ENCODE measurements at places on chromosomes 4 and X.

- DNase-seq: no peak
Observed at GRCh38 chrX:28188526-28188925, 207.3 kb upstream of the DCAF8L1 start.

DNA sequence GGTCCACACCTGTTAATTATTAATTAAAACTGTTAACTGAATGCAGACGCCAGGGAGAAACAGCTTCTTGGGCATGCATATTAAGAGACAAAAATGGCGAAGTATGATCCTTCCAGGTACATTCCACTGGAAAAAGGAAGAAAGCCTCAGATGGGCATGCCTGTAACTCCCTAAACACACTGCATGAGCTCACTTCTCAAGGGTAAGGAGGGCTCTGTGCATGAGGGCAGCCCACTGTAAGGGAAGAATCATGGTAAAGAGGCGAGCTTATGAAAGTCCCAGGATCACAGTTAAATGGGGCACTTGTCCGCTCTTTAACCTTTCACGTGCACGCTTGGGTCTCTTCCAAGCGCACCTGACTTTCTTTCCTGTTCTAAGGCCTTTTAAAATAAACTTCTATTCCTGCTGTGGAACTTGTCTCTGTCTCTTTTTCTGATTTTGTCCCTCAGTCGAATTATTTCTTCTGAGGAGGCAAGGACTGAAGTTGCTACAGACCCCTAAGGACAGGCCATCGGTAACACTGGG lies 321.7 kb downstream of the PPP1R2C start:
- DNase-seq: no peak

- DNase-seq: no peak
Observed at GRCh38 chr4:170229006-170229405, 139.2 kb upstream of the AADAT start.

DNA sequence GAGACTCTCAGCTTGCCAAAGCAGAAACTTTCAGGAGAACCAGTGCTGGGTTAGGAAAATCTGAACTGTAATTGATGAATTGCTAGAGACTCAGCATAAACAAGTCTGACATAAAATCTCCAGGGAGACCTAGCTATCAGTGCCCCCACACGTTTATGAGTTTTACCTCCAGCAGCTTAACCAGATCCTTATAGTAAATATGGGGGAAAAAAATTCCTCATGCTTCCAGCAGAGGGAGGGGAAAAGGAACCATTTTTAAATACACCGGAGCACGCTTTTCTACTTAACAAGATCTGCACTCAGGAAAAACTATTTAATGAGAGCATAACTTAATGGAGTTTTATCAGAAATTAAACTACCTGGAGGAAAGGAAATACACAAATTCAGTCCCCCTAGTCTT lies 1040.7 kb upstream of the INTU start:
- no peak for DNase-seq

GRCh38 chr4:71827826-71828225 lies 43.9 kb upstream of the GC start:
- no peak for DNase-seq

GRCh38 chr4:109972786-109973528 lies 60.3 kb downstream of the EGF start:
- DNase-seq: no peak

- no peak for DNase-seq
Observed at GRCh38 chrX:23727206-23727605, 15.9 kb downstream of the ACOT9 start.

DNA sequence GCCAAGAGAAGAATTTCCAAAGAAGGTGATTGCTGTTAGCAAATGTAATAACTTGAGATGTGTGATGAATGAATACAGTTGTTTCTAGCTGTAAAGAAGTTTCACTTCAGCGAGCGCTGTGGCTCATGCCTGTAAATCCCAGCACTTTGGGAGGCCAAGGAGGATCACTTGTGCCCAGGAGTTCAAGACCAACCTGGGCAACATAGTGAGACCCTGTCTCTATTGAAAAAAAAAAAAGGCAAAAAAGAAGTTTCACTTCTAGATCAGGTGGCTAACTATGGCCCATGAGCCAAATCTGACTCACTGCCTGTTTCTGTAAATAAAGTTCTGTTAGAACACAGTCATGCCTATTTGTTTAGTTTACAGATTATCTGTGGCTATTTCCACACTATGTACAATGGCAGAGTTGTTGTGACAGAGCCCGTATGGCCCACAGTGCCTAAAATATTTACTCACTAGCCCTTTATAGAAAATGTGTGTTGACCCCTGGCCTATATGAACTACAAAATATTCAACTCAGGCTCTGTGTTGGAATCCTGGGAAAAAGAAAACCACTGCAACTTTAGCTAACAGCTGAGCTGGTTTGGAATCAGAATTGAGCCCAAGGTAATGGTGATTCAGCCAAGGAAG lies 54.1 kb upstream of the PRPS1 start:
- no peak for DNase-seq

DNA sequence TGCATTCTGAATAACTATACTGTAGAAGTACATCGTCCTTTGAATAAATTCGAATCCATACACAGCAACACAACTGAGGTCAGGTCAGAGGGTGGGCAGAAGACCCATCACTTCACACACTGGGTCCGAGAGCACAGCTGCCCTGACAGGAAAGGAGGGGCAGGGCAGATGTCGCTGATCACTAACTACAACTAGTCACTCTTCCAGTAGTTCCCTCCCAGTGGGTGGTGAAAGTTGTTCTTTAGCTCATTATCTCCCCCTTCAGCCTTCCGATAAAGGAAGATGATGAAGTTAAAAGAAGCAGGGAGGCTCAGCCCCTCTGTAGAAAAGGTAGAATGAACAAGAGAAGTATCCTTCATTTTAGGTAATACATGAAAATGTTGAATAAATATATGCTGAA lies 278.9 kb downstream of the INPP4B start:
- no peak for DNase-seq

GRCh38 chr4:1116838-1117237 lies 3.5 kb upstream of the RNF212 start:
- DNase-seq: no peak

DNA sequence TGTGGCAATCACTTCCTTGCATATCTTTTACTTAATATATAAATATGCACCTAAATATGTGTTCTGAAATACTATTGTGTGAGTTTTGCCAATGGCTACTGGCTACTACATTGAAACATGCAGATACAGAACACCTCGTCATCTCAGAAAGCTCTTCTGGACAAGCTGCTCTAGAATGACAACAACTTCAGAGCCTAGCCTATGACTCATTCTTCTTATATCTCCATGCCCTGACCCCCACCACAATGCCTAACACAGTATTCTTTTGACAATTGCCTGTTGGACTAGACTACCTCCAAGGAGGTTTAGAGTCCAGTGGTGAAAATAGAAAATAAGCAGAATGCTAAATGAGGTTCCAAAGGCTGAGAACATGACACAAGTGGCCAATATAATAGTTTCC lies 17.6 kb upstream of the DMP1 start:
- no peak for DNase-seq

GRCh38 chr4:24141836-24142235 lies 252.0 kb upstream of the PPARGC1A start:
- DNase-seq: no peak

GRCh38 chr4:26815706-26816105 lies 44.9 kb upstream of the STIM2 start:
- DNase-seq: no peak

DNA sequence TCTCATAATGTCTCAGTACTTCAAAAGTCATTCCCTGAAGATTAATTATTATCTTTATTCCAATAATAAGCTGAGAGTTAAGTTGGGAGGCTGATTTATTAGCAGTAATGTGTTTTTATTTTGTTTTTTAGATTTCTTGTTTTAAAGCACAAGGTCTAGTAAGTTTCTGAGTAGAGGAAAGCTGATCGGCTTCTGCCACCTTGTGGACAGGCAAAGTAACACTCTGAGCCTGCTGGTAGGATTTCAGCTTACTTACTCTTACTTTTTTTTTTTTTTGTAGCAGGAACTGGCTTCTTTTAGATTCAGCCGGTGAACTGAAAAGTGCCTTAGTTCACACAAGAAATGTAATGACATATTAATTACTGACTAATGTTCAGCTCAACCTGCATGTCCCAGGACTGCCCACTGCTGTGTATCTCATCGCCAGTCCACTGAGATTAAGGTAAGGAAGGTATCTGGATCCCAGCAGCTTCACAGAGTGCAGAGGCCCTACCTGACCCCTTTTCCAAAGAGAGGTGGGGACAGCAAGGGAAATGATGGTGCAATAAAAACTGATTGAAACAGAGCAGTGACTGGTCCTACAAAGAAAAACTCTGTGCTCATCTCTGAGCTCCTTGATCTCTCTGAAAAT lies 126.5 kb downstream of the ADGRA3 start:
- DNase-seq: peak; percentile 47

DNA sequence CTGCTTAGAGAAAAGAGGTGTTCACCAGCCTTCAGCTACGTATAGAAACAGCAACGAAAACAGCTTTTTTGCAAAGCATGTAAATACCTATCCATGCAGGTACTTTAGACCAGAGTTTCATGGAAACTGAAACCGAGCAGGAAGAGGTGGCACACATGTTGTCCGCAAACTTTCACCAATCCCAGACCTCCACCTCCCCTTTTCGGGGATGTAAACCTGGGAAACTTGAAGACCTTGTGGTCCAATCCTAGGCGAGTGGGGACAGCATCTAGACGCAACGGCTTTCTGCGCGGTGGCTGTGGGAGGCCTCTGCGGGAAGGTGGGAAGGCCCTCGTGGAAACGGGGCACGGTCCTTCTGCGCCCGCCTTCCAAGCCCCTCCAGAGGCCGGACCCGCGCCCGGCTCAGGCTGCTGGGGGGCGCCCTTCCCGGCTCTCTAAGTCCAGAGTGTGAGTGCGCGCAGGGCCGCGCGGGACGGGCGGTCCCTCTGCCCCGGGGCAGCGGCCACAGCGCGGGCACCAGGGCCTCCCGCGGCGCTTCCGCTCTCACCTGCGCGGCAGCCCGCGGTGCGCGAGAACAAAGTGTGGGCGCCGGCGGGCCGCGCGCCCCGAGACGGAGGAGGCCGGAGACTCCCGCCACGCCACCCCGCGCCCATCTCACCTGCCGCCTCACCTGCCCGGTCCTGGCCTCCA lies 830 bp upstream of the SHROOM2 start:
- peak; percentile 30 for DNase-seq

- no peak for DNase-seq
Observed at GRCh38 chrX:136227948-136228838, 23.0 kb downstream of the MAP7D3 start.

DNA sequence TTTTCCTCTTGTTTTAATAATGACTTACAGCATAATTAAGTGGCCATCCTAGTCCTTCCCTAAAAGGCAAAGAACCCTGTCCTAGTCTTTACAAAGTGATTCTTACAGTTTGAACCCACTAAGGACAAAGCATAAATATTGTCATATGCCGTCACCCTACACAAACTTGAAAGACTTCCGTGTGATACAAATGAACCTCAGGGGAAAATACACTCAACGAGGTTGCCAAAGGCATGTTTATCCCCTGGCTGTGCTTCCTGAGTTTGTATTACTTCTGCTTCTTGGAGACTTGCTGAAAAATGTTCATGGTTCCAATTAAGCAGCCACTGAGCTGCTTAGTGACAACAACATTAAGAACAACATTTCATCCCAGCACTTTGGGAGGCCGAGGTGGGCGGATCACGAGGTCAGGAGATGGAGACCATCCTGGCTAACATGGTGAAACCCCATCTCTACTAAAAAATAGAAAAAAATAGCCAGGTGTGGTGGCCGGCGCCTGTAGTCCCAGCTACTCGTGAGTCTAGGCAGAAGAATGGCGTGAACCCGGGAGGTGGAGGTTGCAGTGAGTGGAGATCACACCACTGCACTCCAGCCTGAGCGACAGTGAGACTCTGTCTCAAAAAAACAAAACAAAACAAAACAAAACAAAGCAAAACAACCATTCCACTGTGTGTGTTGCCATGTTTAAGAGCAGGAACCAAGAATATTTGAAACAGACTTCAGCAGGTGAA lies 16.2 kb downstream of the RASSF6 start:
- DNase-seq: no peak

DNA sequence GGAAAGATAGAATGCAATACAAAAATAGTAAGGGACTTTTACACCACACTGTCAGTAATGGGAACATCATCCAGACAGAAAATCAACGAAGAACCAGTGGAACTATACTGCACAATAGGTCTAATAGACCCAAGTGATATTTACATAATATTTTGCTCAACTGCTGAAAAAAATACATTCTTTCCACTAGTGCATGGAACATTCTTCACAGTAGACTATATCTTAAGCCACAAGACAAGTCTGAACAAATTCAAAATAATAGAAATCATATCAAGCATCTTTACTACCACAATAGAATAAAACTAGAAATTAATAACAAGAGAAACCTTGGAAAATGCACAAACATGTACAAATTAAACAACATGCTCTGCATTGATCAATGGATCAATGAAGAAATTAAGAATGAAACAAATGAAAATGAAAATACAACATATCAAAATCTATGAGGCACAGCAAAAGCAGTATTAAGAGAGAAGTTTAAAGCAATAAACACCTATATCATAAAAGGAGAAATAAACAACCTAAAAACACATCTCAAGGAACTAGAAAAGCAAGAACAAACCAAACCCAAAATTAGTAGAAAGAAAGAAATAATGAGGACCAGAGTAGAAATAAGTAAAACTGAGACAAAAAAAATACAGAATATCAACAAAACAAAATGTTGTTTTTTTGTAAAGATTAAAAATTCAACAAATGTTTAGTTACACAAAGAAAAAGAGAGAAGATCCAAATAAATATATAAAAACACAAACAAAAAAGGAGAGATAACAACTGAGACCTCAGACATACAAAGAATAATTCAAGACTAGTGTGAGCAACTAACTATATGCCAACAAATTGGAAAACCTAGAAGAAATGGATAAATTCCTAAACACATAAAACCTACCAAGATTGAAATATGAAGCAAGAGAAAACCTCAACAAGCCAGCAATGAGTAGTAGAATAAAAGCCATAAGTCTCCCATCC lies 51.5 kb upstream of the ANTXR2 start:
- DNase-seq: no peak

DNA sequence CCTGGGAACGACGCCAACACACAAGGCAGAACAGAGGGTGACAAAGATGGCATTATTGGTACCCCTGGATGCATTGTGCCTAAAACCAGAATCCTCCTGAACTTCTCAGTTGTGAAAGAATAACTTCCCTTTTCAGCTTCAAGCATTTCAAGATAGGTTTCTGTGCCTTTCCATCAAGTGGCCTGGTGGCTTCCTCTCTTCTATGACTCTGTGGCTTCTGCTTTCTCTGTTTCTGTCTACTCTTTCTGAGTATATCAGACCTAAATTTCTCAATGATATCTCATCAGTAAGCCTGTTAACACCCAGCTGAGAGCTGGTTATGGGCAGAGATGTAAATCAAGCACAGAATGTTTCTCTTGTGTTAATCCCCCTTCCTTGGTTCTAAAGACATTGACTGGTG lies 21.4 kb upstream of the FAM9B start:
- DNase-seq: no peak

GRCh38 chrX:16807976-16808542 lies 21.8 kb downstream of the TXLNG start:
- no peak for DNase-seq

- DNase-seq: no peak
Observed at GRCh38 chr4:156969101-156969500, 2.5 kb downstream of the PDGFC start.

GRCh38 chr4:81606801-81607501 lies 135.2 kb upstream of the RASGEF1B start:
- DNase-seq: peak; percentile 25

Measured in ovary (tissue), 10 donors.